Ascending aorta (tissue), 2 donors: ENCODE measurements at places on chromosomes 6 and 20.

DNA sequence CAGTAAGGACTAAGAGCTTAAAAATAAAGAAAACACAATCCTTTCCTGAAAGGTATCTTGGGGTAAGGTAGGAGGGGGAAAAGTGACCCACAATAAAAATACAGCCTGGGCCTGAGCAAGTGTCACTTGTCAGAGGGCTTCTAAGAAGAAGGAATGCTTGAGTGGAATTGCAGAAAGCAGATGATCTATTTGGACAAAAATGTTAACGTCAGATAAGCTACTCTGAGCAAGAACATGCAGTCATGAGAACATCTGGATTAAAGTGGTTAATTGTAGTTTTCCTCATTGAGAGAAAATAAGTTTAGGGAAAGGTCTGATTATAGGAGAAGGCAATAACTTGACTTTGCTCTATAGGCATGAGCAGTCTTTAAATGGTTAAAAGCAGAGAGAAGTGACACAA is 581.9 kb downstream of the HTR1B start:
- no peaks in the 10 kb centered on the region for H3K36me3 ChIP-seq
- H3K4me1 ChIP-seq = no peaks in the 10 kb centered on the region
- H3K27me3 ChIP-seq = no peaks in the 10 kb centered on the region
- H3K27ac ChIP-seq = no peak overlapping the region

- no peak overlapping the region for H3K4me3 ChIP-seq
- no peaks in the 10 kb centered on the region for H3K4me1 ChIP-seq
- H3K27me3 ChIP-seq = no peaks in the 10 kb centered on the region
These were observed 43.2 kb upstream of the PKIB start for GRCh38 chr6:122567034-122567433.

GRCh38 chr6:34131326-34132290 is 14.3 kb downstream of the GRM4 start:
- no peaks in the 10 kb centered on the region for H3K4me1 ChIP-seq
- DNase-seq = no peak
- H3K4me3 ChIP-seq = no peak overlapping the region

DNA sequence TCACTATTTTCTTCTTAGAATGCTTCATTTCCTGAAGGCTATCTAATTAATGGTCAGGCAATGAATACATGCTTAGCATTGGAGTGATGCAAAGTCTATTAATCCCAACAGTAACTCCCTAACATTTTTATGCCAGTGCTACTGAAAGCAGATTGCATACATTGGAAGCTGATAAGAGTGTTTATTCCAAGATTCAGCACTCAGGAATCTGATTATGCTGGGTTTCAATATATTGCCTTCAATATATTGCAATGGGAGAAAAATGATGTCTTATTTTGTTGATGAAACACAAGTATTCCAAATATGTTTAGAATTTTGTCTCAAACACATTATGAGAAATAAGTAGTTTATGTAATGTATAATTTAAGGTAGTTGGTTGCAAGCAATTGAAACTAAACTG is 26.7 kb upstream of the TRDN start:
- H3K4me3 ChIP-seq = no peak overlapping the region
- H3K36me3 ChIP-seq = no peaks in the 10 kb centered on the region
- no peaks in the 10 kb centered on the region for H3K4me1 ChIP-seq
- no peak overlapping the region for H3K27ac ChIP-seq

GRCh38 chr6:17600527-17601385 is 654 bp downstream of the FAM8A1 start:
- peaks cover 4% of the 10 kb centered on the region for H3K4me1 ChIP-seq
- H3K27me3 ChIP-seq = no peaks in the 10 kb centered on the region
- peak overlapping the region; percentile 94 for H3K27ac ChIP-seq
- H3K36me3 ChIP-seq = peaks cover 3% of the 10 kb centered on the region
- H3K4me3 ChIP-seq = peak overlapping the region; percentile 98
- no peak for DNase-seq

- no peaks in the 10 kb centered on the region for H3K36me3 ChIP-seq
- H3K4me3 ChIP-seq = no peak overlapping the region
- H3K4me1 ChIP-seq = no peaks in the 10 kb centered on the region
- H3K27ac ChIP-seq = no peak overlapping the region
- H3K27me3 ChIP-seq = no peaks in the 10 kb centered on the region
These were observed 298.4 kb downstream of the BCKDHB start for GRCh38 chr6:80404889-80405288.

DNA sequence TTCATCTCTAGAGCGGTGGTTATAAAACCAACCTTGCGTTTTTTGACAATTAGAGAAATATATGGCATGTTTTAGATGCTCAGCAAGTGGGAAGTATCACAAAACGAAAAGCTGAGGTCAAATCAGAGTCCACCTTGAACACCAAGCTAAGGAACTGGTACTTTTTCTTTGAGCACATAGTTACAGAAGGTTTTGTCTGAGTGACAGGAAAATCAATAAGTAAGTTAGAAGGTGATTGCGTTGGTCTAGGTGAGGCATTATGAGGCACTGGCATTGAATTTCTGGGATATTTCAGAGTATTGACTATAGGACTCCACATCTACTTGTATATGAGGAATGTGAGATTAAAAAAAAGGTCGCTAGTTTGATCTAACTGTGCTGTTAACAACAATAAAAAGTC is 597 bp upstream of the HINT3 start:
- no peak for DNase-seq
- H3K36me3 ChIP-seq = no peaks in the 10 kb centered on the region
- H3K27ac ChIP-seq = peak overlapping the region; percentile 79
- peaks cover 10% of the 10 kb centered on the region for H3K4me1 ChIP-seq
- H3K4me3 ChIP-seq = peak overlapping the region; percentile 91

DNA sequence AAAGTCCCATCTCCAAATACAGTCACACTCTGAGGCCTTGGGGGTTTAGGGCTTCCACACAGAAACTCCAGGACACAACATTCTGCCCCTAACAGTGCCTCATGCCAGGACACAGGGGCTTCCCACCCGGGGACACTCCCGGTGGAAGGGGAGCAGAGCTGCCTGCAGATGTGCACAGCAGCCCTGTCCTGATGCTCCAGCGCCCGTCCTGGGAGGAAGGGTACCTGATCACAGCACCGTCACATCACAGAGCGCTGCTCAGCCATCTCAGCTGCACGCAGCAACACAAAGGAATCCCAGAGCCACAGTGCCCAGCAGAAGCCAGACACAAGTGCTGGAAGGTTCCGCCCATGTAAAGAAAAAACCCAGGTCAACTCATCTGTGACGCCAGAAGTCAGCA is 156.7 kb downstream of the TAF4 start:
- no peaks in the 10 kb centered on the region for H3K36me3 ChIP-seq
- no peaks in the 10 kb centered on the region for H3K27me3 ChIP-seq
- no peaks in the 10 kb centered on the region for H3K4me1 ChIP-seq
- no peak overlapping the region for H3K4me3 ChIP-seq
- DNase-seq = no peak

DNA sequence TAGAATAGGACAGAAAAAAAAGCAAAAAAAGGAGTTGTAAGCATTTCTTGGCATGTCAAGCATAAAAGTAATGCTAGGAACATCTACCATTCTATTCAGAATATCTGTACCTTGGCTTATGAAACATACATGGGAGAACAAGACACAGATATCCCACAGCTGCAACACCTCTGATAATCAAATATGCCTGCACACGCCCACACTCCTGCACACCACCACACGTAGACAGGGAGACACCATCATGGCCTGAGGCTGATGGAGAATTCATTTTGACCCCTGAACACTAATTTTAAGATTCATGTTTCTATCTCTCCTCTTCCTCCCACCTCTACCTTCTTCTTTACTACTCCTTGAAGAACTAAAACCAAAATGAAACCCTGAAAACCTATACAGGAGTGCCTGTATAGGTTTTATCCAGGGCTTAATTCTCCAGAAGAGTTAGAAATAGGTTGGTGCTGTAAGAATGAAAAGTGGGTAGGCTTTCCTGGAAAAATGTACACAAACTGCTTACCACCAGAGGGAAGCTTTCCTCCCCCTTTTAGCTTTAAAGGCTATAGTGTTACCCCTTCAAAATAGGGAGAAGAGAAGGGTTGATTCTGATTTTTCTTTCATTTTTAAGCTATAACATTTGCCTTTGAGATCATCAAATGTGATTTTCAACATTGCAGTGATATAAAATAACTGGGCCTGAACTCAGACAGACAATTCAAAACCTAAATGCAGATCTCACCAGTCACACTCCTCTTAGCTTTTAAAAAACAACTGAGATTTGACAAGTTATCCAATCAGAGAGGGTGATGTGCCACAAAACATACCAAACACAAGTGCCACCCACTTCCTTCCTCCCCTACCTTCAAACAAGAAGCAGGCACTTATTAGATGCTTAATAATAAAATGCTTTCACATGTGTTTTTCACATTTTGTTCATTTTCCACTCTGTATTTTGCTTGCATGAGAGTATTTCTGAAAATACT is 57.9 kb downstream of the ELOVL5 start:
- no peak overlapping the region for H3K27ac ChIP-seq
- no peaks in the 10 kb centered on the region for H3K27me3 ChIP-seq
- no peak for DNase-seq
- no peaks in the 10 kb centered on the region for H3K4me1 ChIP-seq
- no peak overlapping the region for H3K4me3 ChIP-seq

DNA sequence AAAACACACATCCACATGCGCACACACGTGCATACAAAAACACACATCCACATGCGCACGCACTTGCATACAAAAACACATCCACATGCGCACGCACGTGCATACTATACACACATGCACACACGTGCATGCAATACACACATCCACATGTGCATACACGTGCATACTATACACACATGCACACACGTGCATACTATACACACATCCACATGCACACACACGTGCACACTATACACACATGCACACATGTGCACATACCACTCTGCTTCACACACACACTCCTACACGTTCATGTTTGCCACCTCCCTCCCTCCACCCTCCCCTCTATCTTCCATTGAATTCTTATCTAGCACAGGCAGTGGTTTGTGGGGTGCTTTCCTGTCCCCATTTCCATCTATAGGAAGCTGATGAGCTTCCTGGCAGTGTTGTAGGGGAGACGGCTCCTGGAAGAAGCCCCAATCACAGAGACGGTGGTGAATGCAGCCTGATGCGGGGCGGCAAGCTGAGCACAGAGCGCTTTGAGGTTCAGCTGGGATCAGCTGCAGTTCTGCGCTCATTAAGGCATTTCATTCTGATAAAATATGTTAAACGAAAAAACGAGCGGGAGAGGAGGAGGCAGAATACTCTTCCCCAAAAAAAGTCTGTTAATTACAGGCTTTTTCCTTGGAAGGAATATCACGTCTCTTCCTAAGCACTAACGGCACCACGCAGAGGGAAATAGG is 287.7 kb downstream of the TAF4 start:
- no peak overlapping the region for H3K4me3 ChIP-seq
- no peak for DNase-seq
- no peak overlapping the region for H3K27ac ChIP-seq
- H3K36me3 ChIP-seq = no peaks in the 10 kb centered on the region

DNA sequence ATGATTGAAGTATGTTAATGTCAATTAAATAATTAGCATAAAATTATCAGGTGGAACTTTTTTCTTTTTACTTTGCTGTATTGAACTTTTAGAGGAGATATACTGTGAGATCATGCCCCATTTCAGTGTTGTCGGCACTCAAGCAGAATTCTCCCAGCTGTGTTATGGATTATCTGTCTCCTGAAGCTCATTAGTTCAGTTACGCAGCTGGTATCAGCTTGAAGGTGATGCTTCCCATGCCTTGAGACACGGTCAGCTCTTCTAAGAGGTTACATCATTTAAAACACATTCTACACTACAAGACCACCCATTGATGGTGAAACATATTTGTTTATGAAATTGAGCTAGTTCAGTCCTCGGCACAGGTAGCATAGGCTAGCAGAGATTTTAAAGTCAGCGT is 68.9 kb upstream of the PHACTR2 start:
- DNase-seq = no peak
- no peak overlapping the region for H3K27ac ChIP-seq
- no peaks in the 10 kb centered on the region for H3K27me3 ChIP-seq
- H3K4me1 ChIP-seq = no peaks in the 10 kb centered on the region
